ENCODE measurements at places on chromosomes 16 and 17.

DNA sequence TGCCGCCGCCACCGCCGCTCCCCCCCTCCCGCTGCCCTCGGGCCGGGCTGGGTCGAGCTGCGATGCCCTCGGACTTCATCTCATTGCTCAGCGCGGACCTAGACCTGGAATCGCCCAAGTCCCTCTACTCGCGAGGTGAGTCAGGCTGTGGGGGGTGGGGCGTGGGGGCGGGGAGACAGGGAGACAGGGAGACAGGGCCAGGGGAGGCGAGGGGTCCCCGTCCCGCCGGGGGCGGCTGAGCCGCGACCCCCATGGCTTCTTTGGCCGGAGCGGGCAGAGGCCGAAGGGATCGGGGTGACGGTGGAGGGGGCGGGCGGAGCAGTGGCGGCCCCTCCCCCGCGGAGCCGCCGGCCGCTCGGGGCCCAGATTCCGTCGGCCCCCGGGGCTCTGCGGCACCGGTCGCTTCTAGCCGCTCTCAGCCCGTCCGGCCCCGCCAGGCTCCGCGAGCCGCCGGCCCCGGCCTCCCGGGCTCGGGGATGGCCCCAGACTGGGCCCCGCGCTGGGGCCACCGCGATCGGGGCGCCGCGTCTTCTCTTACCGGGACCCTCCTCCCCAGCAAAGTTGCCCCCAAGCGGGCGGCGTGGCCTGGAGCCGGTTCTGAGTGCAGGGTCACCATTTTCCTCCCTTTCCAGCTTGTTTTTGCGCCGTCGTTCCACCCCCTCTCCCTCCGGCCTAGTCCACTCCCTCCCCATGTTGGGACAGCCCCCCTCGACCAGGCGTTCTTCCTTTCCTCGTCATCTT is 644 bp downstream of the NFAT5 start:
- DNase-seq = no peak

DNA sequence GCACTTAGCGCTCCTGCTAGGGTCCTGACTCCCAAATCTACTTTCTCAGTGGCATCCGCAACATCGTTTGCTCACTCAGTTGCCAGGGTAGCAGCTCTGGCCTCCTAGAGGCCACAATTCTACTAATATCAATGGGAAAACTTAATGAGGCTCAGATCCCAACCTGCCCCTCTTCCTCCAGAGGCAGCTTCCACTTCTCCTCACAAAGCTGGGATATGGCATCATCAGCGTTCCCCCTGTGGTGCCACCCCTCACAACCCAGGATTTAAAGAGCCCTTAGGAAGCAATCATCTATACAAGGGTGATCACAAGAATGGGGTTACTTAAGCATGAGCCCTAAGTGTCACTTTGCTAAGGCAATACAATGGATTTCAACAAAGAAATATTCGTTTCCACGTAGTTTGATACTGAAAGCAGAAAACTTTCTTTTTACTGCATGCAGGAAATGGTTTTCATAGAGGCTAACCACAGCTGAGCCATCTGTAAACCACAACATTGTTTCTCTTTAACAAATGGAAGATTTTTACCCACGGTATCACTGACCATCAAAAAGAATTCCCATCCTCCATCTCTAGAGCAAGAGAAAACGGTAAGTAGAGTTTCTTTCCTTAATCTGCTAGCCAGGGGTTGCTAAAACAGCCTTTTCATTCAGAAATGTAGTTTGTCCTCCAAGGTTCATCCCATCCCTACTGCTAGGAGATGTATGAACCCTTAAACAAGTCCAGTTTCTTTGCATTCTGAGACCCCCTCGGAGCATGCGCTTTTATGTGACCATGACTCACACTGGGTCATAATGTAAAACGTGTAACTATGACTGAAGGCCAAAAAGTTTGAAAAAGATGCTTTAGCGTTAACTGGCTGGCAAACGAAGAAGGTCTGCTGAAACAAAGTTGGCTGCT is 68.3 kb upstream of the BCAR1 start:
- no peak for DNase-seq

GRCh38 chr17:2904135-2904534 is 107.9 kb downstream of the RAP1GAP2 start:
- DNase-seq = no peak

DNA sequence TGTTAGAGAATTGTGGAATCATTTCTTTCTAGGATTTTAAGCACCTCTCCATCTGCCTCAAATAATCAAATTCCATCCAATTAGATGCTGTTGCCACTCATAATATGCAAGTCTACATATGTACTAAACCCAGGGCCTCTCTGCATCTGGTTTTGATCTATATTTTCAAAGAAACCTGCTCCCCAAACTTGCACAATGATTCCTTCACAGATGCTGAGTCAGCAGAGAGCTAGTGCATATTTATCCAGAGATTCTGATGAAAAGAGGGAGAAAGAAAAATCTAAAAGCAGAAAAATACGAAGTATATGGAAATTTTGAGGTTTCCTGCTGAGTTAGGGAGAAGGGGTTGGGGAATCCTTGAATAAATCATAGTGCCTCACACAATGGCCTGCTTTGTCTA is 235.1 kb upstream of the RBFOX1 start:
- DNase-seq = no peak

DNA sequence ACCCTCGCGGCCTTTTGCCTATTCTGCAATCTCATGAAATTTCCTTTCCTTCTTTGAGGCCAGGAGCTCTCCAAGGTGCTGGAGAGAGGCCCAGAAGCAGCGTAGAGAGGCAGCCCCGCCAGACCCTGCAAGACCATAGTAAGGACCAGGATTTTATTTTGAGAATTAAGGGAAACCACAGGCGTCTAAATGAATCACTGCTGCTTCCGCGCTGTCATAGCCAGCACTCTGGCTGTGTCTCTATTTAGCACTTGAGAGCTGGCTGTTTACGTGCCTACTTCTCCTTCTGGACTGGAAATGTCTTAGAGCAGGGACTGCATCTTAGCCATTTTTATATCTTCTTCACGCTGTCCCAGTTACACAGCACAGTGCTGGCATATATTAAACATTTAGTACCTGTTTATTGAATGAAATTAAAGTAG is 37.6 kb upstream of the PIRT start:
- DNase-seq = no peak

DNA sequence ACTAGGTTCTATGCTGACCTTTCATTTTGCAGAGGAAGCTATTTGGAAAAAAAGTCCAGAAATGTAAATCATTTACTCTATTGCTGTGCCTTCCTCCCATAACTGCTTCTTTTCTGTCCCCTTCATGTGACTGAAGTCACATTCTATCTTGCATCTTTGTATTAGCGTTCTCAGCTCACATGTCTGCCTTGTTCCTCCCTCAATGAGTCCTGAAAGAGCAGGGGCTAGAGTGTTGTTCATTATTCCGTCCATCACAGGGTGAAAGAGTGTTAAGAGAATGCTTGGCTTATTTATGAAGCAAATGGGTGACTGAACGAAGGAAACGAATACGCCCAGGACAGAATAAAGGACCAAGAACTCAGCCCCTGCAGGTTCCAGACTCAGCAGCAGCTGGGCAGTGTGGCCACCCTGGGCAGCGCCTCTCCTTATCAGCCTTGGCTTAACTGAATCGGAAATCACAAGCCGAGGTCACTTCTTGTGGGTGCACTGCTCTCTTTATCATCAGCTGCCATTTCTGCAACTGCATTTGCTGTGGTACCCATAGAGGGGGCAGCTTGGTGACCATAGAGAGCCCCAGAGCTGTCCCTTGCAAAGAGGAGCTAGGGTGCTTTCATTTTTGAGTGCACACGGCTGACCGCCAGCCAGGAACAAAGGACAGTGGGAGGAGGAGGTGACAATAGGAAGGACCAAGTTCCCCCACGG is 1.8 kb upstream of the PIK3R6 start:
- no peak for DNase-seq

DNA sequence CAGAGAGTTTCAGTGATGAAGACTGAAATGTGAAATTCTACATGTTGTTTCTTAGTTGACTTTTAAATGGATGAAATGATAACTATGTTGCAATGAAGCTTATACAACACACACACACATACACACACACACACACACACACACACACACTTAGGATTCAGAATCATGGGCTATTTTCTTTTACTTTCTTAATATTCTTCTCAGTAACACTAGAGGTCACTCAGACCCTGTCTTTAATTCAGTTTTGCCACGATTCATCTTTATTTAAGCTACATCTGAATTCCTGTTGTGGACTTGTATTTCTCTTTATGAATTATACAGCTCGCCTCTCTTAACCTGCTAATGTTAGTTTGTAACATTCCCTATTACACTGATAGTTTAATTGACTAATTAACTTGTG is 109.6 kb upstream of the GOT2 start:
- DNase-seq = no peak

GRCh38 chr17:73613271-73614233 is 30.7 kb downstream of the SDK2 start:
- no peak for DNase-seq

- DNase-seq = no peak
Observed at GRCh38 chr17:62791235-62791734, 16.8 kb downstream of the MARCHF10 start.

DNA sequence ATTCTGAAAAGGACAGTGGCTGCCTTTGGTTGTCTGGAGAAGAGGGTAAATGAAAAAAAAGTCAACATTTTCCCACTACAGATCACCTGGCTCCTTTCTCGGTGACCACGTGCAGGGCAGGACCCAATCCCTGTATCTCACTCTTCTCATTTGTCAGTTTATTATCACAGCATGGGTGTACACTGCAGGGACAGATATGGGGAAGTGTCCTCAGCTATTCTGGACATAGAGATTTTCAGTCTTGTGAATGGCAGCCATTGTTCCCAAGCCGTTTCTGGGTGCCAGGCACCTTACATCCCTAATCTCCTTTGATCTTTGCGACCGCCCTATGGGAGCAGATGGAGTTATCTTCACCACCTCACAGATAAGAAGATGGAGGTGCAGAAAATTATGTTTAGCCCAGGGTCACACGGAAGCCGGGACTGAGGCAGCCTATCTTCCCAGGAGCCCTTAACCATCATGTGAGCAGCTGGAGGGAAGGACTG is 7.2 kb downstream of the ADORA2B start:
- no peak for DNase-seq

GRCh38 chr16:2214719-2214968 is at the start of gene PGP:
Gene PGP (minus strand): TSS chr16:2214840. CDS start chr16:2214777, 63 bp downstream.
- no peak for DNase-seq
